CD4-positive, alpha-beta T cell treated with Interleukin-10 for 1 hour (primary cell): ENCODE measurements at places on chromosomes 6 and 20.

DNA sequence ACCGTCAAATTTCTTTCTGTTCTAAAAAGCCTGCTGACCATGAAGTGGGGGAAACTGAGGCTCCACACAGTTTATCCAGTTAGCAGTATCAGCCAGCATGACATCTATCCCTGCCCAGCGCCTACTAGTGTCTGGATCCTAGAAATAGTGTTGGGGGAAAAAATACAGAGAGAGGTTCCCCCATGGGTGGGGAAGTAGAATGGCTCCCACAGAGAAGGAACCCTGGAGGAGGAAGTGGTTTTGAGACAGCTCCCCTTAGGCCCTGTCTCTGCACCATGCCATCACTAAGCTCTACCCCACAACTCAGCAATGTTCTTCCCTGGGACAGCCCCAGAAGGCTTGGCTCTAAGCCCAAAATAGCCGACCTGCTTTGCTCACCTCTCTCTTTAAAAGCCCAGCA, 153.4 kb downstream of the MBOAT1 start:
- DNase-seq = no peak

DNA sequence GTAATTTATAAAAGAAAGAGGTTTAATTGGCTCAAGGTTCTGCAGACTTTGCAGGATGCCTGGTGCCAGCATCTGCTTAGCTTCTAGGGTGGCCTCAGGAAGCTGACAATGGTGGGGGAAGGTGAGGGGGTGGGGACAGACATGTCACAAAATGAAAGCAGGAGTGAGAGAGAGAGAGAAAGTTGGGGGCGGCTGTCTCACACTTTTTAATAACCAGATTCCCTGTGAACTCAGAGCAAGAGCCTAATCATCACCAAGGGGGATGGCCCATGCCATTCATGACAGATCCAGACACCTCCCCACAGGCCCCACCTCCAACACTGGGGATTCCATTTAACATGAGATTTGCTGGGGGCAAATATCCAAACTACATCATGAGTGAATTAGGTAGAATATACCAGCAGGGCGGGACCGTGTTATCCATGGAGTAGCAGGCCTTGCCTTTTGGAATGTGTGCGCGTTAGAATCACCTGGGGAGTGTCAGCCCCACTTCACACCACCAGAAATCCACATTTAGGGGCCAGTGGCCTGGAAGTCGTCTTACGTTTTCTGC, 258.8 kb downstream of the CDH4 start:
- no peak for DNase-seq

DNA sequence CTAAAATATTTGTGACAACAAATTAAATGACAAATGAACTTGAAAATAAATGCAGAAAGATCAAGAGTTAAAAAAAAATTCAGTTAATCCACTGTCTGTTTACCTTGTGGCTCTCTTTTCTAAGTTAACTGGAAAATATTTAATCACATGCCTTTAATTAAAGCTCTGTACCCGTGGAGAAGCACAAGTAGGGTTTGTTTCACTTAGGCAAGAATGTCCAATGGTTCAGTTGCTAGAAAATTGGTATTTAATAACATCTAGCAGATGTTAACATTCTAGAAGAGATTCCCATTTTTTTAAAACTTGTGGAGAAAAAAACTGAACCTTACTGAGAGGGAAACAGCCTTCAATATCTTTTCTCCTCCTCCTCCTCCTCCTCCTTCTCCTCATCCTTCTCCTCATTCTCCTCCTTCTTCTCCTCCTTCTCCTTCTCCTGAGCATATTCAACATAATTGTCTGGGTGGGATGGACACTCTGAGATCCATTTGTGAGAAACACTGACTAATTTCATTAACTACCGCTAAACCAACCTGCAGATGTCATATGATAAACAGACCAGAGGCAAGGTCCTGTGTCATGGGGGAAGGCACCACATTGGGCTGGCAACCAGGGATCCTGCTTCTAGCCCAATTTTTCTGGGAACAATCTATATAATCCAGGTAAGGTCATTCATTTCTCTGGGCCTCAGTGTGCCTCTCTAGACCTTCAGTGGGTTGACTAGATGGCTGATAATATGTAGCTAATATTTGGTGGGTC, 44.1 kb upstream of the AKIRIN2 start:
- DNase-seq = no peak

DNA sequence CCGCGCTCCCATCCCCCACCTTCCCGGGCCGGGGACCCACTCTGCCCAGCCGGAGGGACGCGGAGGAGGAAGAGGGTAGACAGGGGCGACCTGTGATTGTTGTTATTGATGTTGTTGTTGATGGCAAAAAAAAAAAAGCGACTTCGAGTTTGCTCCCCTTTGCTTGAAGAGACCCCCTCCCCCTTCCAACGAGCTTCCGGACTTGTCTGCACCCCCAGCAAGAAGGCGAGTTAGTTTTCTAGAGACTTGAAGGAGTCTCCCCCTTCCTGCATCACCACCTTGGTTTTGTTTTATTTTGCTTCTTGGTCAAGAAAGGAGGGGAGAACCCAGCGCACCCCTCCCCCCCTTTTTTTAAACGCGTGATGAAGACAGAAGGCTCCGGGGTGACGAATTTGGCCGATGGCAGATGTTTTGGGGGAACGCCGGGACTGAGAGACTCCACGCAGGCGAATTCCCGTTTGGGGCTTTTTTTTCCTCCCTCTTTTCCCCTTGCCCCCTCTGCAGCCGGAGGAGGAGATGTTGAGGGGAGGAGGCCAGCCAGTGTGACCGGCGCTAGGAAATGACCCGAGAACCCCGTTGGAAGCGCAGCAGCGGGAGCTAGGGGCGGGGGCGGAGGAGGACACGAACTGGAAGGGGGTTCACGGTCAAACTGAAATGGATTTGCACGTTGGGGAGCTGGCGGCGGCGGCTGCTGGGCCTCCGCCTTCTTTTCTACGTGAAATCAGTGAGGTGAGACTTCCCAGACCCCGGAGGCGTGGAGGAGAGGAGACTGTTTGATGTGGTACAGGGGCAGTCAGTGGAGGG, 2.8 kb downstream of the SOX4 start:
- DNase-seq = peak; percentile 29

- DNase-seq = no peak
These were observed 29.1 kb upstream of the PHACTR3 start for GRCh38 chr20:59575216-59575615.
